ENCODE measurements at places on chromosomes 2 and 18.

DNA sequence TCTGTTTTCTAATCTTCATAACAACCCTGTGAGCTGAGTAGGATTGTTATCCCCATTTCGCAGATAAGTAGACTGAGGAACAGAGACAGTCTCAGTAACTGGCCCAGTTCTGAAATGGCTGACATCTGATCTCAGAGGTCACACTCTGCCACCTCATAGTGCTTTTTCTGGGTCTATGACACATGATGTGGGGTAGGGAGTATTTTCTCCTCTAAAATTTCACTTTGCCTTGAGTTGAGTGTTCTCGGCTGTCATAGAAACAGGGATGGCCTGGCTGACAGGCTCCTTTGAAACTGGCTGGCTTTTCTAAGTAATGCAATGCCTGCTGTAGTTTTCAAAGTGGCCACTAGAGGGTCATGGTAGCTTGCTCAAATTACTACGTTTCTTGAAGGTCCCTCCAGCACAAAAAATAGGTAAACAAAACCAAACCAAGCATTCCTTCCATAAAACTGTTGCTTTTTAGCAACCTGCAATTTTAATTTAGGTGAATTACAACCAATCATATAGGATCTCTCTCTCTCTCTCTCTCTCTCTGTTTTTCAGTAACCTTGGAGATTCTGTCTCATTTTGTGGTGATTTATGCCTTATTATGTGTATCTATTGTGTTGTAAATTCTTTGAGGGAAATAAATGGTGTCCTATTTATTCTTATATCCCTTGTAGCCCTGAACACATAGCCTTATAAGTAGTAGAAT is 84.2 kb upstream of the TTN start:
- H3K27ac ChIP-seq, result no peak overlapping the region
- peak; percentile 90 for DNase-seq
- no peaks in the 10 kb centered on the region for H3K36me3 ChIP-seq
- no peaks in the 10 kb centered on the region for H3K27me3 ChIP-seq

GRCh38 chr2:197212344-197213262 is 98.0 kb downstream of the ANKRD44 start:
- peaks cover under 1% of the 10 kb centered on the region for H3K4me1 ChIP-seq
- no peak overlapping the region for H3K27ac ChIP-seq
- DNase-seq, result no peak
- H3K27me3 ChIP-seq, result no peaks in the 10 kb centered on the region
- H3K36me3 ChIP-seq, result no peaks in the 10 kb centered on the region
- no peak overlapping the region for H3K4me3 ChIP-seq

DNA sequence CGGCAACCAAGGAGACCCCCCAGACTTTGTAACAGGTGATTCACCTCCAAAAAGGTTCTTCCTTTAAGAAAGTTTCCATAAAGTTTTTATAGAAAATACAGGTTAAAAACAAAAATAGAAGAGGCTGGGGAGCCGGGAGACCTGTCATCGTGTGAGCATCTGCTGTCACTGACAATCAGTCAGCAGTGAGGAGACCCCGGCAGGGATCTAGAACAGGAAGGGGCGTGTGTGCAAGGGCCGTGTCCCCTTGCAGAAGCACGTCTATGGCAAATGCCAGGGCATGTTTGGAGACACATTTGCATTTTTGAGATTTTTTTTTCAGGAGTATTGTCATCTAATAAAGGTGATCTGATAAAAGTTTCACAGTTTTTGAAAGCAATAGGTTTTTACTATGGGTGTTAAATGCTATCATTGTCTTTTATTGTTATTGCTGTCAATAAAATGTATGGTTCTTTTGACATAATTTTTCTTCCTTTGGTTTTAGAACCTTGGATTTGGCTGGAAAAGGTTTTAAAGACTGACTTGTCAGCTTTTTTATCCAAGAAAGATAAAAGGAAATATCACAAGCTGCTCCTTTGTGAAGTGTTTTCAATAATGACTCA is 52.1 kb downstream of the MTCL1 start:
- no peak overlapping the region for H3K4me3 ChIP-seq
- no peaks in the 10 kb centered on the region for H3K36me3 ChIP-seq
- no peak for DNase-seq
- H3K4me1 ChIP-seq, result no peaks in the 10 kb centered on the region
- no peak overlapping the region for H3K27ac ChIP-seq
- H3K27me3 ChIP-seq, result no peaks in the 10 kb centered on the region

- peak; percentile 63 for DNase-seq
- H3K4me3 ChIP-seq, result no peak overlapping the region
Measured at GRCh38 chr2:199315299-199316179, 142.2 kb downstream of the SATB2 start.

GRCh38 chr2:69911985-69912563 is 2.8 kb upstream of the MXD1 start:
- DNase-seq, result no peak
- H3K27me3 ChIP-seq, result no peaks in the 10 kb centered on the region
- 0 out of 2 replicates have a peak, but pooled peaks cover 3% of the 10 kb centered on the region for H3K4me1 ChIP-seq
- H3K36me3 ChIP-seq, result peaks cover 26% of the 10 kb centered on the region
